ENCODE measurements at places on chromosomes 11 and 22.
A peak's percentile ranks its signal among the peaks of the same experiment; 100 is the strongest.

DNA sequence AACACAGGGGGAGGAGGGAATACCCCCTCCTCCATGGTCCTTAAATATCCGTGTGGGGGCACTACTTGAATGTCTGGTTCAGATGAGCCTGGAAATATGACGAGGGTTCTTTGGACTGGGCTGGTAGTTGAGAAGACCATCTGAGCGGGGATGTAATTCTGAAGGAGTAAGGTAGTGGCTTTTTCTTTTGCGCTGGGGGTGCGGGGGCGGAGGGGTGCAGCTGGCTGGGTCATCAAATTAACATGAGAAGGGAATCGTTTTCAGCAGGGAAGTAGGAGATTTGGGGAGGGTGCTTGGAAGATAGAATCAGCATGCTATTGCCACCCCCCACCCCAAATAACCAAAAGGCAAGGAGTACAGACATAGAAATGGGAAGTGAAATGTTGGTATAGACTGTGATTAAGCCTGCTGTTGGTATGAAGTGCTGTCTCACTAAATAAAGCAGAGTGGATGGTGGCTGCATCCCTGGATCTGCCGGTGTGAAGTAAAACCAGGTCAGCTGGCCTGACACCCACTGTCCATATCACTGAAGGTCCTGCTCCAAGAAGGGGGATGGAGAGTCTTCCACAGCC is 121.9 kb upstream of the HSD17B12 start:
- no peak for DNase-seq

GRCh38 chr11:125141686-125142535 is 22.6 kb upstream of the PKNOX2 start:
- peak; percentile 12 for DNase-seq

DNA sequence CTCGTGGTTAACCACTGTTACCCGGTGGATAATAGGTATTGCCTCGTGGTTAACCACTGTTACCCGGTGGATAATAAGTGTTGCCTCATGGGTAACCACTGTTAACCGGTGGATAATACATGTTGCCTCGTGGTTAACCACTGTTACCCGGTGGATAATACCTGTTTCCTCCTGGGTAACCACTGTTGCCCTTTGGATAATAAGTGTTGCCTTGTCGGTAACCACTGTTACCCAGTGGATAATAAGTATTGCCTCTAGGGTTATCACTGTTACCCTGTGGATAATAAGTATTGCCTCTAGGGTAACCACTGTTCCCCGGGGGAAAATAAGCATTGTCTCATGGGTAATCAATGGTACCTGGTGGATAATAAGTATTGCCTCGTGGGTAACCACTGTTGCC is 15.0 kb upstream of the NXPE4 start:
- no peak for DNase-seq

GRCh38 chr11:113159988-113160807 is 154.2 kb upstream of the TTC12 start:
- DNase-seq: no peak

GRCh38 chr11:79449040-79449439 is 8.2 kb upstream of the TENM4 start:
- no peak for DNase-seq

DNA sequence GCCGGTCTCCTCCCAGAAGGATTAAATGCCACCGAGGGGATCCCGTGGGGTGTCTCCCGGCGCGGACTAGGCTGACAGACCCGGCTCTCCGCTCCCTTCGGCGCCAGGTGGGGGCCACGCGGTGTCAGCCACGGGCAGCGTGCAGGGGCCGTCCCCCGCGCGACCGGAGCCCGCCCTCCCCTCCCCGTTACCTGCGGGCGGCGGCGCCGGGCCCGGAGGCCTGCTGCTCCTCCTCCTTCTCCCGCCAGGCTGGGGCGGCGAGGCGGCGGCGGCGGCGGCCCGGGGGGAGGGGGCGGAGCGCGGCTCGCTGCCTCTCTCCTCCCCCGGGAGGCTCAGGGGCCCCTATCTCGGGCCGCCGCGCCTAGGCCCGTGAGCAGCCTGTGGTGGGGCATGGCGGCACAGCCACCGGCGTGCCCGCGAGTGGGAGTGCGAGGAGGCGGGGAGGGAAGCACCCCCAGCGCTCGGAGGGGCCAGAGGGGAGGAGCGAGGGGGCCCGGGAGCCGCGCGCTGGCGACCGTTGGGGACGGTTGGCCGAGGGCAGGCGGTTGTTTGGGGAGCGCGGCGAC is 450 bp downstream of the ZBTB44 start:
- DNase-seq: no peak
